ENCODE measurements at places on chromosomes 7 and 10.

DNA sequence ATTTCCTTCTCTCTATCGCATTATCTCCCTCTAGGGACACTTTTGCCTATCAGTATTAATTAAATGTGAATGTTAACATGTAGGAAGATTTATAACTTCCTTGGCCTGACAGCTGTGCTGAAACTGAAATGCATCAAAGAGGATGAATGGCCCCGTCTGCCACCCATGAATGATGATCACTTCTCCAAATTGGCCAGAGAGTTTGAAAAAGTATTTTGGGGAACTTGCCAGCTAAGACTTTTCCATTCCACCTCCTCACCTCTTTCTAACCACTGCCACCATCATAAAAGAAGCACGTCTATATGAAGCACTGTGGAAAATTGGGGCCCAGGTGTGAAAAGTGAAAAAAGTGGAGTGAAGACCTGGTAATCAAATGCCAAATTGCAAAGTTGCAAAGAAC, 25.4 kb upstream of the ST8SIA6 start:
- no peak for DNase-seq

DNA sequence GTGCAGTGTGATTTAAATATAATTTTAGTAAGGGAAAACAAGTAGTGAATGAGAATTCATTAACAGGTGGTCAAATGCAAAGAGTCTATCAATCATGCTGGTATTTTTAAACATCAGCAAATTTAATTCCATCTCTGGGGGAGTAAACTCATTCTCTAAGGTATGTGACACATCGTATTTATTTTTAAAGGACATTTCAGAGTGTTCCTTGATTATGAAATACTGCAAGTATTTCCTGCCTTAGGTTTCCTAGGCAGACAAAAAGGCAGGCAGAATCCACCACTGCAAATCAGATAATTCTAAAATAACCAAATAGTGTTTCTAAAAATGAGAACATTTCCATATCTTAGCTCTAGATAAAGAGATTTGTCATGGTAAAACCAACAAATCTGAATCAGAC, 193.8 kb downstream of the LRRTM3 start:
- no peak for DNase-seq

DNA sequence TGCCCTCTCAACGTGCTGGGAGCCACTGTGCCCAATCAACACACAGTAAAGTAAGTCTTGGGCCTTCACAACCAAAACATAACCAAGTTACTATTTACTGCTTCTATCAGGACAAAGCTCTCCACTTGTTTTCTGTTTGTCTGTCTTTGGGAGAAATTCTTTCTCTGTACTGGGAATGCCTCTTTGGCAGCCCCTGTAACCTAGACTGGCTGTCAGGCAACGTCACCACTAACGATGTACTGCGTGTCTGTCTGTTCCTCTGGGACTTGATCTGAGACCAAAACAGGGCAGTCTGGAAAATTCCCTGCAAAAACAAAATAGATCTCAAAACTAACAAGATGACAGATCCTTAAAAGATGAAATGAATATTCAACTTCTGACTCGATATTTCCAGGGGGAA, 113.0 kb downstream of the SMURF1 start:
- no peak for DNase-seq

DNA sequence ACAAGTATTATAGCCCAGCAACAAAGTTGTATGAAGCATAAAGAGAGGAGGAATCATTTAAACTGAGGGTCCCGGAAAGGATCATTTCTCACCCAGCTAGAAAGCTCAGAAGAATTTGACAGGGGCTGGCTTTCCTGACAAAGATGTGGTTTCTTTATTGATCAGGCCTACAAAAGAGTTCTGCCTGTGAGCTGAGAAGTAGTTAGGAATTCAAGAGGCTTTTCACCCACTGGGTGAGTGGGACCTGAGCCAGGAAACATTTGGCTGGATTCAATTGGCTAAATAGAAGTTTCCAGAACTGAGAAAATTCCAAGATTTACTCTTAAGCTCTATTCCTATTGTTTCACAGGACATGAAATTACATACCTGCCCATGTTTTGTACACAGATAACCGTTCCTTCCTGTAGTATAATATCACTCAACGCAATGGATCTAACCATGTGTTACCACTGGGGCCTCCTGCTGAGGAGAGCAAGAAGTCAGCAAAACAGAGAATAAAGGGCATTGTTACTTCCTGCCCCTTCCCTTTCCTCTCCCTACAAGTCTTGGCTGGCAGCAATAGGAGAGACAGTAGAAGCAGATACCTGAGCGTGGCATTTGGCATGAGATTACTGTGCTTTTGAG, 53.9 kb upstream of the PAPSS2 start:
- no peak for DNase-seq

DNA sequence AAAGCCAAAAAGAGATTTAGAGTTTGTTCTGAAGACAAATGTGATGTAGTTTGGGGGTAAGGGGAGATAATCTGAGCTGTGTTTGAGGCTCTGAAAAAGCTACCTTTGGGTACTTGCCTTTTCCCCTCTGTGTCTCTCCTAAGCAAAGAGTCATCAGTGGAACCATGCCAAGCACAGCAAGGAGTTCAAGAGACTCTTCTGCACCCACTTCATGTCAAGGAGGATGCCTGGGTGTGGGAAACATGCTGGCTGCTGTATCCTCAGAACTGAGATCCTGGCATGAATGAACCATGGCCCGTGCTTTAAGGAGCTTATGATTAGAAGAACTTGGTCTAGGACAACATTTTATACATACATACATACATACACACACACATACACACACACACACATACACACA, 142.9 kb downstream of the NOC3L start:
- DNase-seq: no peak

- DNase-seq: no peak
Measured at GRCh38 chr7:38756521-38756920, 125.3 kb upstream of the AMPH start.

DNA sequence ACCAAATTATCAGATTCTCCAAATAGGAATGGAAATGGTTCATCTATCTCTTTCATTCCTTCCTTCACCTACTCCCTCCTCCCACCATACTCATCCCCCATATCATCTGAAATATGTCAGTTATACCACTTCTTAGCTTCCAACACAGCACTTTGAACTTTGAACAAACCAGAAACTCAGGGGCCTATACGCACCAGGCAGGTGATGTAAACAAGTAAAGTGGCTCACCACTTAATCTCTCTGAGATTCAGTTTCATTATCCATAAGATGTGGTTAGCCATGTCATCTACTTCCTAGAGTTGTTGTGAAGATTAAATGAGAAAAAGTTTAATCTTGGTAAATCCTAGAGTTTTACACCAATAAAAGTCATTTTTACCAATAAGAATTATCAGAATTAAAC, 65.9 kb upstream of the LRRN3 start:
- no peak for DNase-seq

DNA sequence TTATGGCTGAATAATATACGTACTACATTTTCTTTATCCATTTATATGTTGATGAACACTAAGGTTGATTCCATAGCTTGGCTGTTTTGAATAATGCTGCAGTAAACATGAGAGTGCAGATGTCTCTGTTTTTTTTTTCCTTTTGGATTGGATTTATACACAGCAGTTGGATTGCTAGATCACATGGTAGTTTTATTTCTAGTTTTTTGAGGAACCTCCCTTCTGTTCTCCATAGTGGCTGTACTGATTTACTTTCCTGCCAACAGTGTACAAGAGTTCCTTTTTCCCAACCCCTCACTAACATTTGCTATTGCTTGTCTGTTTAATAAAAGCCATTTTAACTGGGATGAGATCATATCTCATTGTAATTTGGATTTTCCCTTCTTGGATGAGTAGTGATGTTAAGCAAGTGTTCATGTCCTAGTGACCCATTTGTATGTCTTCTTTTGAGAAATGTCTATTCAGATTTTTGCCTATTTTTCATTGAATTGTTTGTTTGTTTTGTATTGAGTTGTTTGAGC, 36.0 kb downstream of the ABCA13 start:
- no peak for DNase-seq

DNA sequence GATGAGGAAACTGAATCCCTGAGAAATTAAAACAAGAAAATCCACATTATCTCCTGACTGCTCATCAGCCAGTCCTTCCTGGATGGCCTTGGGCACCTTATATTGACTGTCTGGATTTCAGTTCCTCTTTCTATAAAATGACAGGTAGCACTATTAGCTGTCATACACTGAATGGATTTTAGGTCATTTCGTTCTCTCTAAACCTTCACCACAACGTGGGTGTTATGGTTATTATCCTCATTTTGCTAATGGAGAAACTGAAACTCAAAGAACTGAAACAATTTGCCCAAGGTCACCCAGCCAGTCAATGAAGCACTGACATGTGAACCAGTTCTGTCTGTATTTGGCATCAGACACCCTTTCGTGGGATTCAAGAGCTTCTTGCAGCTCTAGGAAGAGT, 193.8 kb downstream of the CYP26A1 start:
- no peak for DNase-seq

- DNase-seq: no peak
Measured at GRCh38 chr7:110010359-110010758, 1080.6 kb upstream of the LRRN3 start.

DNA sequence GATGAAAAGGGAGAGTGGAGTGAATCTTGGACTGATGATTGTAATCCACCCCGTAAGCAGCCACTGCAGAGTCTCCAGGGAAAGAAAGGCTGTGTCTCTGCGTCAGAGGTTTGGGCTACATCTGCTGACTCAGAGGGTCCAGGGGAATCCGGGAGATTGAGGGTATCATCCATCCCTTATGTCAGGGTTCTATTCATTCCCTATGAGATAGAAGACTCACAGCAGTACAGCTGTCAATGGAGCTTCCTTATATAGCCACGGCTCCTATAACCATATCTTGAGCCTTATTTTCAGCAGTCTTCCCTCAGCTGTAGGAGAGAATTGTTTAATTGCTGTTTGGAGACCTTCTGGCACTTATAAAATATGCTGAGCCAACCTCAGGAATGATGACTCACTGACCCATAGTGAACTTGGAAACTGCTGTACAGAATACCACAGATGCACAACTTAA, 558.2 kb upstream of the PFKP start:
- DNase-seq: no peak

- DNase-seq: no peak
Measured at GRCh38 chr10:104336821-104337467, 1.3 kb downstream of the ITPRIP start.

DNA sequence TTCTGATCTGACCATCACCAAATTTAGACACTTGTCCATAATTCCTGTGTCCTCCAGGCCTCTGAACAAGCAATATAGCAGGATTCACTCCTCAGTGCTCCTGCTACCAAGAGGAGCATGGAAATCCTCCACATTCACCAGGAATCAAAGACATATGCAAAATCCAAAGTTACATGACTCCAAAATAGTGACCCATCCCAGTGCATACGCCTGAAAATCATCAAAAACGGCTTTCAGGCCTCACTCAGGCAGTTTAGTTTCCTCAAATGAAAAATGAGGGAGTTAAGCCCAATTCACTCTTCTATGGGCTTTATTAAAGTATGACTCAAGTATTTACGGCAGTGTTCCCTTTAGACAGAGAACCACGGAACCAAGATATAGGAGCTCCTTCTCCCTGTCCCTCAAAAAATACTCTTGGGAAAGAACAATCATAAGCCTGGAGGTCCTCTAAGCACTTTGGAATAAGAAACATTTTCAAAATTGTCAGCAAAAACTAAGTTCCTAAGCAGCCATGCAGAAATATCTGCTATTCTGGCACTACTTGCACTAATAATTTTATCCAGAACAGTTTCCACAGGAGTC, 240.7 kb downstream of the PARD3 start:
- DNase-seq: no peak

DNA sequence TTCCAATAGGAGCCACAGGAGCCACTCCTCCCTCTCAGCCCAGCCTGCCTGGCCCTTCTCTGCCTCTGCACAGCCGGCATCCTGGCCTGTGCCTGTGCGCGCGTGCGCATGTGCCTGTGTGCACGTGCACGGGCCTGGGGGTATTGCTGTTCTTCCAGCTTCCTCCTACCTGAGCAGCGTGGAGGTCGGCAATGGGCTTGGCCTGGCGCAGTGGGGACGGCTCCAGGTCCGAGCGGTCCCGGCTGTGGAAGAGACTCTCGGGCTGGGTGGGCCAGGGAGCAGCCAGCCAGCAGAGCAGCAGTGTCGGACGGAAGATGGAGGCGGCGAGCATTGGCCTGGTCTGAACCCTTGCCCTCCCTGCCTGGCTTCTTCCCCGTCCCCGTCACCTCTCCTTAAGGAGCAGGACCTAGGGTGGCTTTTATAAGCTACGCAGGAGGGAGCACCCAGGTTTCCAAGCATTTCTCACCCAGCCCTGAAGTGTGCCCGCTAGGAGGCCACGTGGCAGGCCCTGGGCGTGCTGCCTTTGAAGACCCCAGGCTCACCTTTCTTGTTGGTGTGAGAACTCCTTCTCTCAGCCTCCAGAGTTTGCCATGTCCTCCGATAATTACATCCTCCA, at the start of gene MMP21:
Gene MMP21, minus strand, starts transcription at position 331 of the 616 bp plus-strand sequence. Its CDS starts 0 bp downstream, at position 331.
- no peak for DNase-seq

DNA sequence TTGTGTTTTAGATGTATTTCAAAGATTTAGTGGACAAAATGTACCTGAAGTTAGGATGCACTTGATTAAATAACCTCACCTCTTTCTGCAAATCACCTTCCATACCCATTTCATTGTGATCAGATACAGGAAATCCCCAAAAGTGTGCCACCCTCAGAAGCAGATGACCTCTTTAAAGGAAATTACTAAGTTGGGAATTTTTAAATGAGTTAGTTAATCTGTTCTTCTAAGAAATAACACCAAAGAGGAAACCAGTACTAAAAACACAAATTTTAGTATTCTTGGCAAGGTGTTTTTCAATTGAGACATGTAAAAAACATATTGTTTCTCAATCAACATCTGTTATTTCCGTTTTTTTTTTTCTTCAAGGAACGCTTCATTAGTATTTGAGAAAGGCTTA, 4.6 kb upstream of the SEMA3A start:
- DNase-seq: no peak

DNA sequence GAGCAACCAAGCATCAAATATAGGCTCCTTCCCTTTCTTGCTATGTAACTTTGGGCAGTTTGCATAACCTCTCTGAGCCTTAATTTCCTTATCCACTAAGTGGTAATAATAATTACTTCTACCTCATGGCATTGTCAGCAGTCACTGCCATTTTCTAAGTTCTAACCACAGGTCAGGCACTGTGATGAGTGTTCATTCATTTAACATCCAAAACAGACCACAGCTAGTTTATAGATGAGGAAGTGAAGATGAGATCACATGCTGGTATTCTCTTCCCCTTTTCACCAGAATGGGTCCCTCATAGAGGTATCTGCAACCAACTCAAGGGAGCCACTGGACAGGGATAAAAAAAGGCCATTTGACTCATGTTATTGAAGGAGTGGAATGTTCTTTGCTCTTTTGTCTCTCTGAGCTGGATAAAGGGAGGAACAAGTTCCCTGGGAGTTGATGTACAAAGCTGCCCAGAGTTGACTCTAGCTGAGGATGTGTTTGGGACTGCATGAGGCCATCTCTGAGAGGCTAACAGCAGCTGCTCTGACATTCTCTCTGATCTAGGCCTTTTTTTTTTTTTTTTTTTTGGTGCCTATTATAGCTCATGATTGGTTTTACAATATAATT, 65.0 kb downstream of the DNAJC12 start:
- DNase-seq: no peak

DNA sequence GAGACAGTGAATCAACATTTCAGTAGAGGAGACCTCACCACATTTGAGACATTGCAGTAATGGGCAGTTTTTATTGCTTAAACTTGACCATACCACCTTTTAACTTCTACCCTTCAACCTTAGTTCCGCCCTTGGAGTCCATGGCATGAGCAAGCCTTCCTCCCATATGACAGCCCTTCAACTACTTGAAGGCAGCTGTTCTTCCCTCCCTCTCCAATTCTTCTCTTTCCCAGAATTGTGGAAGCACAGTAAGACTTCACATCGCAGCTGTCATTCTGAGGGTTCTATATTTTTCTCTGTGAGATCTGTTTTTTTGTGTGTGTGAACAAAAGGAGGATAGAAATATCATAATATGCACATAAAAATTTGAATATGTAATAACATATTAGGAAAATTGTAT, 2.2 kb upstream of the TSPAN12 start:
- no peak for DNase-seq

GRCh38 chr10:72509941-72510340, 115.9 kb downstream of the MICU1 start:
- DNase-seq: no peak

All from NCI-H1436 treated with DMSO at 0.1 percent for 48 hours (cell line).